ENCODE measurements at places on chromosomes 4 and X.

DNA sequence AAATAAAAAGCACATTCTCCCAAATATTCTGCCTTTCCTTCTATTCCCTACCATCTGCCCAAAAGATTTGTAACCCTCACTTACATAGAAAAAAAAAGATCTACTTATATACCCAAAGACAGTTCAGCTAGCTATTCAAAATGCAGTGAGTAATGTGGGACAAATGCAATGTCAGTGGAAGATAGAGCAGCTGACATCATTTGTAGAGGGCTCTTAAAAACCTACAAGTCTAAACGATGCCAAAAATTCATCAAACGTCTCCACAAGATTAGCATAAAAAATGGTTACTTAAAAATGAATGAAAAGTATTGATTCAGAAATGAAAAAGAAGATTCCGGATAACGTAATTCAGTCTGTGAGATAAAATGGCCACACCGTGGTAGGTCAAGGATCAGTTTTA, 96.5 kb downstream of the ASB9 start:
- DNase-seq = no peak

DNA sequence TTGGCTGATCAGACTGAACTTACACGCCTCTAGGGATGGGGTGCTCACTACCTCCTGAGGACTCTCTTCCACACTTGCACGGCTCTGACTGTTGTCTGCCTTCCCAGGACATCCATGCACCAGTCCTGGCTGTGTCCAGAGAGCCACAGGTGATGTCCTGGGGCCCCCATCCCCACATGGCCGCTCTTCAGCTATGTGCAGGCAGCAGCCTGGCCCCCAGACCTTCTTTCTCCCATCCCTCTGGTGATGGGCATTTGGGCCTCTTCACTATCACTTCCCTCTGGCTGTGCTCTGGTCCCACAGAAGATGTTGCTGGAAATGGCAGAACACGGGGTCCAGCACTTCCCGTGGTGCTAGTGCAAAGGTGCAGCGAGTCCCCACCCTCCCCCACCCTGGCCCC, 40.9 kb upstream of the HMX1 start:
- no peak for DNase-seq

GRCh38 chr4:109510687-109511086, 49.4 kb upstream of the MCUB start:
- DNase-seq = no peak

DNA sequence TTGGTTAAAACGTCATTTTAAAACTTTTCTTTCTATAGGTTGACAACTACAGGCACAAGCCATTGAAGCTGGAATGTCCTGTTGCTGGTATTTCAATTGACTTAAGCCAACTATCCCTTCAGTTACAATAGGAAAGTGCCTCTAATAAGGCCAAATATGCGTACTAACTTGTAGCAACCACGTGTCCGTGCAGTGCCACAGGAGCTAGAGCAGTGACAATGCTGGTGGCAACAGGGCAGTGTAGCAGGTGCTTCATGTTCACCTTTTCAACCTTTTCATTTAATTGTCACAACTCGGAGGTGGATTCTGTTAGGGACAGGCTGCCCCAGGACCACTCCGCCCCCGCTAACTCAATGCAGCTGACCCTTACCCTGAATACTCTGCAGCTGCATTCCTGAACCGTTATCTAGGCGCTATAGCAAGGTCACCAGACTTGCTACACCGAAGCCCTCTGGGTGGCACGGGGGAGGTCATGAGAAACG, 37.7 kb downstream of the ERVMER34-1 start:
- DNase-seq = no peak

DNA sequence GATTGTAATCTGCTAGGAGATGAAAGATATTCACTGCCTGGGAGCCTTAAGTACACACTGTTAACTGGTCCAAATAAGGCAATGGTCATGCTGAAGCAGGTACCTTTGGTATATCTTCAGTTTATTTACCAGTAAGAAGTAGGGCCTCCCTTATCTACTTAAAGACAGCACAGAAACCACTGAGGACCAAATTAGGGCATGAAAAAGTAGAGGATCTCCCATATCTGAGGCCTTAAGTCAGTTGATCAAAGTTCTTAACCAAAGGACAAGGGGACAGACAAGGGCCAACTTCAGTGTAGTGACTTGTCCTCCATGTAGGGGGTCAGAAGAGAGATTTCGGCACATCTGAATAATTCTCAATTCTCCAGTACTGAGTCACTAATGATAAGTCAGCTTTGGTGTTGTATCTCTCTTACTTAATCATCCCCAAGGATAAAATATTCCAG, 59.1 kb downstream of the AMELX start:
- DNase-seq = no peak

DNA sequence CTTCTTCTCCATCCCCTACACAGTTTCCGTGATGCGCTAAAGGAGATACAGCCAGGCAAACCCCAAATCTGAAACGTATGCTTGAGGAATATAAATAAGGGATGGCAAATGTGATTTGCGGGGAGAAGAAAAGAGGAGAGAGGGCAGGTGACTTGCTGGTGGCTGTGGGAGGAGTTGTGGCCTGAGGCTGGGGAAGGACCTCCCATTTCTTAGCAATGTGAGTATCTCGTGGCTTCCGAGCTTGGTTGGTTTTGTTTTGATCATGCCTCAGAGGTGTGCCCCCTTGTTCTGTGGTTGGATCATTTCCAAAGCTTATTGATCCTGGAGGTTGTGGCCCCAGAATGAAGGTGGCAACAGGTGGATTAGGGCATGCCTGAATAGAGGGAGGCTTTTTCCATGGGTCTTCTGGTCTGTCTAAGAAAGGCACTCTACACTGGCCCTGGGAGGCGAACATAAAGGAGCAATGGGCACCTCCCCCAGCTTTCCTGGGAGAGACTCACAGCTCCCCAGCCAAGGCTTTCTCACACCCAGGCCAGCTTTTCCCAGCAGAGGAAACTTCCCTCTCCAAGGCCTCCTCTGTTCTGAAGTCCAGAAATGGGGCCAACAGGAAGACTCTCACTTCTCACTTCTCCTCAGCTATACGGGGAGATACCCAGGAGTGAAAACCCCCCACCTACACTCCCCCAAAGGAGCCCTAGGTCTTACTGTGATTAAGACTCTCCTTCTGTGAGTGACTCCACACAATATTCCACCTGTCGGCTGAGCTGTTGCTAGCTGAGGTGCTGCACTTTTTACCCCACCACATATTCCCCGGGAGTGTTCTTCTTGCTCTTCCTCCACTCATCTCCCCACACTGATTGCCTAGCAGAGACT, 40.0 kb downstream of the C4orf51 start:
- no peak for DNase-seq

DNA sequence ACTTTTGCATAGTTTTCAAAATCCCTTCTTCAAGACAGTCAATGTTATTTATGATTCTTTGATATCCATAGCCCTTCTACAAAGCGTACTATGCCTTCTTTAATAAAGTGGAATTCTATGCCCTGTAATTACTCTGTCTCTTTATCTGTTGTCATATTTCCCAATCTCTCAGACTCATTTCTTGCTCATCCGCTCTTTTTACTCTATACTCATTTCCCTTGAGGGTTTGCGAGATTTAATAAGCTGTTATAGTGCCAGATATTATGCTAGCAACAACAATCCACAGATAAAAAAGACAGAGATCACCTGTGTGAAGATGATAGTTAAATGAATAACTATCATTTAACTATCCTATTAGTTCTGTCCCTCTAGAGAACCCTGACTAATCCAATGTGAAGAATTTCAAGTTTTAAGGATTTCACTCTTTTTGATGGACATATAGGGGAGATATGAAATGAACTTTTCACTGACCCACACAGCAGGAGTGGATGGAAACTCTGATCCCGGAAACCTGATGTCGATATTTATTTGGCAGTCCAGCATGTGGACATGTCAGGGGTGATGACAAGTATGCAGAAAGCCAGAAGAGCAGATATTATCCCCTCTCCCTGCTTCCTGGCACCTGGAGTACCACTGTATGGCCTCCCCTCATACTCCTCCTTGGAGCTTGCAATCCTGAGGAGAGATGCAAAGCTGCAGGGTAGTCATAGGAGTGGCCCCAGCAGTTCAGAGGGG, 49.7 kb downstream of the TMEM156 start:
- DNase-seq = no peak

GRCh38 chr4:16844816-16845586, 53.4 kb downstream of the LDB2 start:
- no peak for DNase-seq

DNA sequence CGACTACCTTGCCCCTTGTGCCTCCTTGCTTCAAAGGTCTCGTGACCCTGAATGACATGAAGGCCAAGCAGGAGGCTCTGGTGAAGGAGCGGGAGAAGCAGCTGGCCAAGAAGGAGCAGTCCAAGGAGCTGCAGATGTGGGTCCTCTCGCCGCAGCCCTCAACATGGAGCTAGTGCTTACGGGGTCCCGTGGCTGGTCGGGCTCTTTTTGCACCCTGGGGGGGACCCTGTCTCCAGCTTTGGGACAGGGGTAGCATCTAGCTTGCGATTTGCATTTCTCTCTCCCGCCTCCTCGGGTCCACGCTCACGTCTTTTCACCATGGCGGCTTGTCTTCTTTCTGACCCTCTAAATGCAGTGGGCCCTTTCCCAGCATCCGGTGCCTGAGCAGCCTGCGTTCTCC, 1.8 kb downstream of the FAM50A start:
- DNase-seq = no peak

GRCh38 chr4:48832571-48832970, 1.7 kb downstream of the OCIAD1 start:
- DNase-seq = no peak

GRCh38 chr4:73525611-73526010, 44.1 kb downstream of the AFM start:
- DNase-seq = no peak

- DNase-seq = no peak
Measured at GRCh38 chrX:5586726-5587125, 641.9 kb downstream of the NLGN4X start.

- no peak for DNase-seq
Measured at GRCh38 chr4:98602270-98602669, 56.1 kb downstream of the TSPAN5 start.

DNA sequence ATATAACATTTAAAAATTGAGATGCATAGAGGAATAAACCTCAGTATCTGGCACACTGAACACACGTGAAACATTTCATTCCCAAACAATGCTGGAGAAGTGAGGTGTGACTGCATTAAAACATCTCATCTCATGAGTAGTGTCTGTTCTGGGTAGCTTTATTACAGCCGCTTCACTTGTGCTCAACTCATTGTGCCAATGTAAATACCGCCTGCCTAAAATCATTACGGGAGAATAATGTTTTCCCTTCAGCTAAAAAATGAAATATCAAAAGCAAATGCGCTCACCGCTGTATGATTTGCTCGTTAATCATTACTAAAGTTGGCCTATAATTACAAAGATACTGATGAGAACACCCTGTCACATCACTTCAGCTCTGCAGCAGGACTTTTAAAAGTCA, 110.2 kb upstream of the PRPS2 start:
- DNase-seq = no peak

DNA sequence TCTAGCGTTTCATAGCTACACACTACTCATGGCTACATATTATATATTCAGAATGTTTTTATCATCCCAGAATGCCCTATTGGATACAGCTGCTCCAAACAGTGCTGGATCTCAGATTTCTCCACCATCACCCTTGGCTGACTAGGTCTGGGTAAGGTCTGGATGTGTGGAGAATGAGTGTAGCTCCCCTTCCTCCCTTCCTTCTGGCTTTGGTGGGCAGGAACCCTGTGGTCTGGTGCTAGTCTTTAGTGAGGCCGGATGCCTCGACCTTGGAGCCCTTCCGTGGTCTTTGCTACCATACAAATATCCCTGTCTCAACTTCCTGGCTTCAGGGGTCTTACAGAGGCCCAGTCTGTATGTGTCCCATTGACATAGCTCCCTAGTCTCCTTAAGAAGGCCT, 52.1 kb upstream of the KDR start:
- DNase-seq = no peak

DNA sequence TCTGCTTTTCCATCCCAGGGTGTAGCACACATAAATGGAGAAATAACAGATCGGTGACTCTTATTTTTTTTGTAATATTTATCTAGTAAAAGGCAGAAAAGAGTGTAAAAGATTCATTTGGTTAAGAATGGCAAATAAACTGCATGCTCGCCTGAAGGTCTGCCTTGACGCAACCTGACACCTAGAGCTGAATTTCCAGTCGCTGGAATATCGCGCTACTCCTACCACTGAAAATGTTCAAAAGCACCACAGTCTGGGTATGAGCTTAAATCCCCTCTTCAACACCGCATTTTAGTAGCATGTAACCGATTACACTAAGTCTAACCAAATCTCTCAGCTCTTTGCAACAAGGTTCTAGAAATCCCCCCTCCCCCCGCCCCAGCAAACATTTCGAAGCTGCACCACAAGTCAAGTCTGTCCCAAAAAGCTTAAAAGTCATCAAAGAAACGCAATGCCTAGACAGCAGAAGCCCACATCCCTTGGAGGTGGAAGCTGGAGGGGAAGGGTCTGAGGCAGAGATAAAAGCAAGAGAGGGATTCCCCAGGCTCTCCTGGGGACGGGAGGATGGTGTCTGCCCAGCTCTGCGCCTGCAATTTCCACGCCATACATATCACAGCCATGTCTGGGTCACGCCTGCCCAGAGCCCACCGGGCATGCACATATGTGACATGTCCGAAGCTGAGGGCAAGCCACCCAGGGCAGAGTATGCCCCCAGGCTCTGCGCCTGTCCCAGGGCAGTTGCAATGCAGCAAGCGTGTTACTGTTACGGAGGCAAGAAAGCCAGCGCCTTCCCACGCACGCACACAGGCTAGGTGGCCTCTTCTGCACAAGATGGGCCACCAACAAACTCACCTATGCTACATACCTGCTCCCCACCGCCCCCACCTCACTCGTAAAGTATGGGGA, 1.4 kb downstream of the FGF13 start:
- DNase-seq = no peak

DNA sequence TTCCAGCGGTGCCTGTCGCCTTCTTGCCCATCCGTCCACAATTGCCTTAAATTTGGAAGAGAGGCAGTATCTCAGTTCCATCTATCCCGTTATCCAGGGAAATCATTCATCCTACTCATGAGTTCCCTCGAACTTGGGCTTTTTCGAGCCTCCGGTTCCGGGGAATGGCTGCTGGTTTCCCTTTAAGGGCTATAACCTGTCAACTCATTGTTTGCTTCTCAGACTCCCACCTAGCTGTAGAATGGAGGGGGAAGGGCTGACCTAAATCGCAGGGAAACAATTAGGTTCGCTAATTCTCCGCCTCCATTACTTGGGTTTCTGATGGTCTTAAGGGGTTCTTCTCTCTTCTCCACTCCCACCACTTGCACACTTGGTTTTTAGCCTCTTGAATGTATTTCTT, 1.2 kb downstream of the UCHL1 start:
- DNase-seq = no peak

- no peak for DNase-seq
Measured at GRCh38 chr4:152691761-152692160, 12.0 kb upstream of the TMEM154 start.

- no peak for DNase-seq
Measured at GRCh38 chr4:72110886-72111285, 79.1 kb downstream of the NPFFR2 start.

DNA sequence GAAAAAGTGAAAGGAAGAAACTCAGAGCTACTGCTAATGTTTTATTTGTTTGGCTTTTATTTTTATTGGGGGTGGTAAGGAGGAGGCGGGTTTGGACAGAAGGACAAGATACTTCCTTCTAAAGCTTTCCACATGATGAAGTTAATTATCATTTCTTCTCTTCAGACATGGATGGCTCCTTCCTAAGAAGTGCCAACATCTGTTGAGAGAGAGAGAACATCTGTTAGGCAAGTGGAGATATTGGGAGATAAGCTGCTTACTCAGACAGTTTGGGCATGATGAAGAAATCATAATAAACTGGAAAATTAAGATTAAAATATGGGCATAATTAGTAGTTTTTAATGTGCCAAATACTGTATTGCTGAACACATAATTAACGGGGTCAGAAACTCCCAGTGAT, 535.7 kb upstream of the INTU start:
- no peak for DNase-seq

Measured in stimulated activated CD4-positive, alpha-beta T cell treated with anti-CD3 and anti-CD28 coated beads, TNF-alpha, amount 100 ng/mL, for 1 hour (primary cell).